ENCODE measurements at places on chromosomes 2 and 18.

GRCh38 chr18:2417861-2418610, 153.3 kb downstream of the METTL4 start:
- no peak for DNase-seq

DNA sequence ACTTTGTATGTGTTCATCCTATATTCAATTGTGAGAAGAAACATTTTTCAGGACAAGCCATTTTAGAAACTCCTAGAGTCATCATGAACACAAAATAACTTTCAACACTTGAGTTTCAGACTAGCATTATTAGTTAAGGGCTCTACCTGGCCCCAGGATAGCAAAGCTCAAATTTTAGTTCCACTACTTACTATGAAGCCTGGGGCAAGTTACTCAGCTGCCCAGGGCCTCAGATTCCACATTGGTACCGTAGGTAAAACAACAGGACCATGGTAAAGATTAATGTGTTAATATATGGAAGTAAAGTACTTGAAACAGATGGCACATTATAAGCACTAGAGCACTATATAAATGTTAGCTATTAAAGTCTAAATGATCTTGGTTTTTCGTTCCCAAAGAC, 19.4 kb downstream of the MPPE1 start:
- no peak for DNase-seq

GRCh38 chr2:43699761-43700160, 23.5 kb upstream of the C1GALT1C1L start:
- no peak for DNase-seq

- DNase-seq = no peak
These were observed 155.1 kb upstream of the L3MBTL4 start for GRCh38 chr18:6569813-6570212.

GRCh38 chr18:32280911-32281310, 91.1 kb downstream of the MEP1B start:
- DNase-seq = no peak

DNA sequence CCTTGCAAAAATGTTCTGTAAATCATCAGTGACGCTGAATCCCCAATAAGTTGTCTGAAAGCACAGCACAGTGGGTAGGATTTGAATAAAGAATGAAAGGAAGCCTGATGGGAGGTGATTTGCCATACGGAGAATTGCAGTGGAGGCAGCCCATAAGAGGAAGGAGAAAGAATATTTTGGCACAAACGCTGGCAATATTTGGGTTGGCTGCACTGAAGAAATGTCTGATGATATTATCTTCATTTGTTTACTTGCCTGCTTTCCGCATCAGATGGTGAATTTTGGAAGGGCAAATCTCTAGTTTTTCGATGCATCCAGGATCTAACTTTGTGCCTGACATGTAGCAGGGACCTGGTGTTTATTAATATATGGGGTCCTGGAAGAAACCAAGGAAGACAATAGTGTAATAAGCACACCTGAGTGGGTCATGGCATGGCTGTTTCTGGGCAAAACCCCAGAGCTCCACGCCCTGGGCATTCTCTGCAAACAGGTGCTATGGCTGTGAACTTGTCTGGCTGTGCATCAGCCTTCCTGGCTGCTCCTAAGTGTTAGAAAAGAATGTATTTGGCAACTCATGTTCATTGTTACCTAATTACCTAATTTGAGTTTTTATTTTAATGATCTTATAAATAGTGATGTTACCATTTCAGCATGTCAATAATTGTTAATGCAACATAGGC, 5.9 kb downstream of the GALR1 start:
- no peak for DNase-seq
